Ovary (tissue), 10 donors: ENCODE measurements at places on chromosomes 1 and 21. TPM values are rescaled to one million over a fixed set of nuclear protein-coding genes. Genes with fewer than 3 reads are reported as not detected.

The ZMPSTE24 gene
- polyA plus RNA-seq, result 19.0 TPM

- no peak for DNase-seq
These were observed 554.2 kb downstream of the NUF2 start for GRCh38 chr1:163875927-163876320.

The BMP8A gene
- polyA plus RNA-seq, result 1.2 TPM

- DNase-seq, result no peak
These were observed 27.8 kb upstream of the ZBTB21 start for GRCh38 chr21:42037943-42038342.

The LENEP gene
- not detected for polyA plus RNA-seq

The SELE gene
- polyA plus RNA-seq, result 1.7 TPM

DNA sequence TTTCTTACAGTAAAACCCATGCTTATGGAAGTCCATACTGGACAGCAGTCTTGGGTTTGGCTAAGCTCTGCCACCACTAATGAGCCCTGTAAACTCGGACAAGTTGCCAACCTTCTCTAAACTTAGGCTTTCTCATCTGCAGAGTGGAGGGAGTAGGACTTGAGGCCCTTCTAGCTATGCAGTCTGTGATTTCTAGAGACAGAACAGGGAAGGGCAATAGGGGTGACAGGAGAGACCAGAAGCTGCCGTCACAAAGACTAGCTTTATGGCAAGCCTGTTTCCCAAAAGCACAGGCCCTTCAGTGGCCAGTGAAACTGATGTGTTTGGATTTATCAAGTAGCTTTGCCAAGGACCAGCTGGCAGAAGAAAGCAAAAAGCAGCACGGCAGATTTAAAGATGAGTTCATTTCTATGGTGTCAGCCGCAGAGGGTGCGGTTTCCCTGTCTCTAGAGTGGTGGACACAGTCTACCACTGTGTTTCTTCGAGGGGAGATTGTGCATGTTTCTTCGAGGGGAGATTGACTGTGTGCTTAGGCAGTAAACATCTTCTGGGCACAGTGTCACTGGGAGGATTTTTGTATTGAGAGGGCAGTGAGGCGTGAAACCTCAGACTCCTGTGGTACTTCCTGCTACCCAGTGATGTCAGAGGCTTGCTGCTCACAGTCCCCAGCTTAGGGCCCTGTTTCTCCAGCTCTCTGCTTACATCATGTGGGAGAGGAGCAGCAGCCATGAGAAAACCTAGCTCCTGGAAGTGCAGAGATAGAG lies 119.0 kb downstream of the ROR1 start:
- no peak for DNase-seq

DNA sequence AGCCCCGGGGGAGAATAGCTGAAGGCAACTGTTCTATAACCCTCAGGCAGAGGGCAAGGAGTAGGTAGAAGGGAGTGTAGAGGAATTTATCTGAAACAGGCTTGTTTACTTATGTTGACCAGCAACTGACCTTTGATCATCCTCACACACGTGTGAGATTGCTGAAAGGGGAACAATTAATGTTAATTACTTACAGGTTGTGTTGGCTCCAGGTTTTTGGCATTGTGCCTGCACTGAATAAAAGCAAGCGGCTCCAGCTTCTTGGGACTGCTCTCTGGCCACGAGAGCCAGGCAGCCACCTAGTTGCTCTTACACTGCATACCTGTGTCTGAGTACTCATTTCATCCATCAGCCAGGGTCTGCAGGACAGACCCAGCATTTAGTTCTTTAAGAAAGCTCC lies 41.3 kb upstream of the ARHGEF10L start:
- no peak for DNase-seq
